ENCODE measurements at places on chromosomes 3 and 15. TPM values are rescaled to one million over a fixed set of nuclear protein-coding genes. Genes with fewer than 3 reads are reported as not detected.
A peak's percentile ranks its signal among the peaks of the same experiment; 100 is the strongest.

NANOGP8 gene
- total RNA-seq: 0.92 TPM

ACOX2 gene
- 10.2 TPM for total RNA-seq

TGM4 gene
- not detected for total RNA-seq

CCR8 gene
- not detected for total RNA-seq

ARNT2 gene
- 4.5 TPM for total RNA-seq

DNA sequence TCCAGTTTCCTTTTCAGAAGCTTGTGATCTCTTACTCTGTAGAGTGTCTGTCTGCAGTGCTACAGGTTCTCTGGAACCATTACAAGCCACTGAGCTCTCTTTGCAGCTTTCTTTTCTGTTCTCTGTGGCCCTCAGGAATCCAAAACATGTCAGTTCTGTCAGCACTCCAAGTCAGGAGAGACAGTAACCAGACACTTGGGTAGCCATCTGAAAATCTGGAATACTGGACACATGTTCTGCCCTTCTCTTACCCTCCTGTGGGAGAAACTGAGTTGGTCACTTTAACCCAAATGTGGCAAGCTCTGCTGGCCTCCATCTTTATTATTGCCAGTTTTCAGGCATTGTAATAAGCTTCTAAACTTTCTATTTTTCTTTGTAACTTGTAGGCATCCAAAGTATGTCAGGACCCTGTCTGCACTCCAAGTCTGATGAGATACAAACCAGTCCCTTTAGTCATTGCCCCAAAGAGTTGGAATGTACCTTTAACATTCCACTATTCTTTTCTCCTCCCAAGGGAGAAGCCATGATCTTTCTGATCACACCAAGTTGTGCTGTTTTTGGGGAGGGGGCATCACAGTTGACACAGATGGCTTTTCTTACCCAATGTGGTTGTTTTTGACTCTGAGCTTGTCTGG is 183.7 kb downstream of the DPH6 start:
- no peak for DNase-seq
- H3K4me1 ChIP-seq: no peaks in the 10 kb centered on the region
- H3K27ac ChIP-seq: peak overlapping the region; percentile 49
- no peaks in the 10 kb centered on the region for H3K27me3 ChIP-seq
- H3K4me3 ChIP-seq: no peak overlapping the region
- H3K36me3 ChIP-seq: no peaks in the 10 kb centered on the region

DNA sequence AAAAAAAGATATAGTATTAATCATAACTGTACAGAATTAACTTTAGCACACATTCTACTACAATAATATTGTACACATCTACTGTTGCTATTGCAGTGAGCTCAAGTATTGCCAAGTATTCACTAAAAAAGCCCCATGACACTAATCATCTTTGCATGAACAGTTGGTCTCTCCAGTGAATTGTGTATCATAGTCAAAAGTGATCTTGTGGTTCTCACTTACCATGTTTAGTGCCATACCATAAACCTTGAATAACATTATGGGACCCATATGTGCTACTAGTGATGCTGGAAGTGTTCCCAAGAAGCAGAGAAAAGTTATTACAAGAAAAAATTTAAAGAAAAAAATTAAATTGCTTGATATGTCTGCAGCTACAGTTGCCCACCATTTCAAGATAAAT is 177.1 kb downstream of the PCCB start:
- DNase-seq: no peak
- H3K27ac ChIP-seq: no peak overlapping the region
- no peak overlapping the region for H3K4me3 ChIP-seq
- no peaks in the 10 kb centered on the region for H3K27me3 ChIP-seq

DNA sequence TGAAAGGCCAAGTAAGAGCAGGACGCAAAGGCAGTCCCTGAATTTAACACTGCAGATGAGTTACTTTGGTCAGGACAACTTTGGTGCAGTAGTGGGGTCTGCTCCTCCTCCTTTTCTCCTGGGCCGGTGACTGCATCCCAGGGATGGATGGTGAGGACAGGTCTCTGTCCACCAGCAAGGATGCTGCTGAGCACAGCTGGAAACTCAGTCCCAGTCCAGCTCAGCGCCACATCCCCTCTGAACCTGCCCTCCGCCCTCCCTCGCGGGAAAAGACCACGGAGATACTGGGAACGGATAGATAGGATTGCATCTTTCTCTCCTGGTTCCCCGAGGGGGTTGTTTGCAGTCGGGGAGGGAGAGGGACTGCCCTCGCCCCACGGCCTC is 13.8 kb downstream of the GRAMD2A start:
- H3K27me3 ChIP-seq: peaks cover 17% of the 10 kb centered on the region
- DNase-seq: no peak
- no peaks in the 10 kb centered on the region for H3K4me1 ChIP-seq
- H3K36me3 ChIP-seq: no peaks in the 10 kb centered on the region

DNA sequence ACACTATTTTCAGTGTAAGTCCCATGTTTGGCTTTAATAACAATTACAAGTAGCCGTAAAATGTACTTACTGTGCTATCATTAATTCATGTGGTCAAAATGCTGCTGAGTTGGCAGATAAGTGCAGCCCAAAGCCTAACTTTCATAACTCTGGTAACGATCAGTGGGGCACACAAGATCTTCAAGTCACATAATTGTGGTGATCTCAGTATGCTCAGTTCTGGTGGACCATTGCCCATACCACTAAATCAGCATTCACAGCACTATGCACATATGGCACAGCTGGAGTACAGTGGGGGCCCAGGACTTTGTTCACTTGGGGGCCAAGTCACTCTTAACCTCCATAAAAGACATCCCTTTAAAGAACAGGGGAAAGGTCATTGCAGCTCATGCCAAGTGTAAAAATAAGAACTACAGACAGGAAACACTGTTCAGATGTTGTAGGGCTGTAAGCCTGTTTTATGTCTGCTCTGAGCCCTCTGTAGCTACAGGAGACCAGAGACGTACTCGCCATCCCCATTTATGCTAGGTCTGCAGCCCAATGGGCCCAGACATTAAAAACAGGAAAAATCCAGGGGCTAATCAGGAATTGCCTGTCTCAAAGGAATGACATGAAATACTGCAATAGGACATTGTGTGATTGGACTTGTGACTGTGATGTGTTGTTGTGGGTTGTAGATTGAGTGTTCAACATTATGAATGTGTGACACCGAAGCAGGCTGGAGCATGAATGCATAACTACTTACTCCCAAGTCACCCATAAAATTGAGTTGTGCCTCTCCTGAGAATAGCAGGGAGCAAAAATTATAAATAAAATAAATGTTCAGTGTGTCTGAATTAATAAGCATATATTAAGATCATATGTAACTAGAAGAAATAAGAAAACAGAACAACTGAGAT is 282.5 kb upstream of the EPHA3 start:
- H3K4me3 ChIP-seq: no peak overlapping the region
- no peaks in the 10 kb centered on the region for H3K27me3 ChIP-seq
- H3K36me3 ChIP-seq: no peaks in the 10 kb centered on the region
- H3K4me1 ChIP-seq: no peaks in the 10 kb centered on the region
- no peak for DNase-seq

- peak; percentile 21 for DNase-seq
- H3K4me3 ChIP-seq: no peak overlapping the region
- H3K27ac ChIP-seq: no peak overlapping the region
- no peaks in the 10 kb centered on the region for H3K36me3 ChIP-seq
Measured at GRCh38 chr15:69990566-69991421, 106.9 kb downstream of the TLE3 start.

GRCh38 chr15:79341396-79341795 is 30.5 kb downstream of the TMED3 start:
- H3K27ac ChIP-seq: no peak overlapping the region
- H3K4me3 ChIP-seq: no peak overlapping the region
- no peak for DNase-seq
- H3K4me1 ChIP-seq: no peaks in the 10 kb centered on the region
- H3K36me3 ChIP-seq: no peaks in the 10 kb centered on the region

DNA sequence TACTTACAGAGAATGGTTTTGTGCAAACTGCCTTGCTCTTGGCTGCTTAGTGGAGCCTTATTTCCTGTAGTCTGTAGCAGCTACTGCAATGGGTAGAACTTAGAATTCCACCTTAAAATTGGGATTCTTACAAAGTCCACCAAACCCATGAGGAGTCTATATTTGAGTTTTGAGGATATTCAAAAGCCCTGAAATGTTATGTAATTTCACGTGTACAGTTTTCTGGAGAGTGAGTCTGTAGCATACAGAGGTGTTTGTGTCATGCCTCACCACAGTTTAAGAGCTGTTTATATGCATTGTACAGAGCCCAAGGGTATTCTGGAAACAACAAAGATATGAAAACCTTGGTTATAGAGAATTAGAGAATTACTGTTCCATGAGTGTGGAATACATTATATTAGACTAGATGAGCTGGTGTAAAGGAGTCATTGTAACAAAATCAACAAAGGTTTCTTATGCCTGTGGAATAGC is 114.4 kb downstream of the MBNL1 start:
- no peak overlapping the region for H3K4me3 ChIP-seq
- H3K27ac ChIP-seq: no peak overlapping the region
- H3K4me1 ChIP-seq: peaks cover 5% of the 10 kb centered on the region
- H3K27me3 ChIP-seq: no peaks in the 10 kb centered on the region
- H3K36me3 ChIP-seq: no peaks in the 10 kb centered on the region

GRCh38 chr3:30553641-30554316 is 52.6 kb upstream of the TGFBR2 start:
- H3K36me3 ChIP-seq: no peaks in the 10 kb centered on the region
- no peak for DNase-seq
- no peaks in the 10 kb centered on the region for H3K27me3 ChIP-seq
- H3K4me3 ChIP-seq: no peak overlapping the region

- DNase-seq: no peak
- H3K4me1 ChIP-seq: no peaks in the 10 kb centered on the region
- no peak overlapping the region for H3K4me3 ChIP-seq
- H3K27ac ChIP-seq: no peak overlapping the region
- no peaks in the 10 kb centered on the region for H3K27me3 ChIP-seq
- H3K36me3 ChIP-seq: peaks cover 2% of the 10 kb centered on the region
Measured at GRCh38 chr3:62178739-62179600, 194.4 kb downstream of the FEZF2 start.

DNA sequence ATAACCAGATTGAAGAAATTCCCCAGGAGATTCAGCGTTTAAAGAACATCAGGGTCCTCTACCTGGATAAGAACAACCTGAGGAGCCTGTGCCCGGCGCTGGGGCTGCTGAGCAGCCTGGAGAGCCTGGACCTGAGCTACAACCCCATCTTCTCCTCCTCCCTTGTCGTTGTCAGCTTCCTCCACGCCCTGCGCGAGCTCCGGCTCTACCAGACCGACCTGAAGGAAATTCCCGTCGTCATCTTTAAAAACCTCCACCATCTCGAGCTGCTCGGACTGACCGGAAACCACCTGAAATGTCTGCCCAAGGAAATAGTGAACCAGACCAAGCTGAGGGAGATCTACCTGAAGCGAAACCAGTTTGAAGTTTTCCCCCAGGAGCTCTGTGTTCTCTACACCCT is 9.4 kb upstream of the LRRC34 start:
- no peaks in the 10 kb centered on the region for H3K36me3 ChIP-seq
- H3K4me1 ChIP-seq: no peaks in the 10 kb centered on the region
- H3K4me3 ChIP-seq: no peak overlapping the region
- no peak overlapping the region for H3K27ac ChIP-seq
- no peak for DNase-seq
- no peaks in the 10 kb centered on the region for H3K27me3 ChIP-seq

DNA sequence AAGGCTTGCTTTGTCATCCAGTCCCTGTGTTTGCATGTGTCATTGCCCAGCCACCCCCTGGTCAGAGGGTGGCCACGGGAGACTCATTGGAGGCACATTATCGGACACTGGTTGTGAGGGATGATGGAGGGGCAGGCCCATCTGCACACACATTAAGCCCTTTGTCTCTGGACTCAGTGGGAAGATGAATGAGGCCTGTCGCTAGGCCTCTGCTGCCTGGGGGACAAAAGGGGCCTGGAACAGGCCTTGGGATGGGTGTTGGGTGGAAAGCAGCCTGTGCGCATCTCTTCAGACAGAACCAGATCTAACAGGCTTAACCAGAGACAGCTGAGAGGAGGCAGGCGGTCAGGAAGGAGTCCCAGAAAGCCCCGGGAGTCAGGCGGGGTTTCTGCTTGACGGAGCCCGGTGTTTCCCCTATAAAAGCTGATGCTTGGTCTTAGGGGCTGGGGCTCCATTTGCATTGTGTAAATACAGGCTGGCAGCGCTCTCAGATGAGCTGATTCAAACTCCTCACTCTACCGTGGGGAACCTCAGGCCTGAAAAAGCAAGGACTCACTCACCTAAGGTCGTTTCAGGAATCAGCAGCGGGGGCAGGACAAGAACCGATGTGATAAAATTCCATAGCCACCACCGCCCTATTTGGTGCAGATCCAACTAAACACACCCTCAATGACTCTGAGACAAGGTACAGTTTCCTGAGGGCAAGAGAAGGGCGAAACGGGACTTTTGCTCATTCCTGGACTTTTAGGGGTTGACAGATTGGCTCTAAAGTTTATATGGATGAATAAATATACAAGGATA is 17.1 kb upstream of the SKIC8 start:
- no peak overlapping the region for H3K4me3 ChIP-seq
- no peak for DNase-seq
- H3K36me3 ChIP-seq: no peaks in the 10 kb centered on the region
- H3K27ac ChIP-seq: no peak overlapping the region

DNA sequence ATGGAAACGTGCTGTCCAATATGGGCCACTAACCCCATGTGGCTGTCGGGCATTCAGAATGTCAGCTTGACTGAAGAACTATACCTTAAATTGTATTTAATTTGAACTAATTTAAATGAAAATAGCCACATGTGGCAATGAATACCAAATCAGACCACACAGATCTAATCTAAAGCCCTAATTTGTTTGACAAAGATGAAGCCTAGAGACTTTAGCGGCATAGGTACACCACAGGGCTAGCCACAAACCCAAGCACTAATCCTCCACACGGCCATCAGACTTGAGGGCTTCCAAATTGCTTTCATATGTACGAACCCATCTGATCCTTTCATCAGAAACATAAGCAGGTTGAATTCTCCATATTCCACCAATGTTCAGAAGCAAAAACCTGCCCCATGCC is 81.4 kb downstream of the SHQ1 start:
- H3K4me1 ChIP-seq: peaks cover 13% of the 10 kb centered on the region
- DNase-seq: no peak
- H3K27me3 ChIP-seq: no peaks in the 10 kb centered on the region
- no peaks in the 10 kb centered on the region for H3K36me3 ChIP-seq
- no peak overlapping the region for H3K27ac ChIP-seq

DNA sequence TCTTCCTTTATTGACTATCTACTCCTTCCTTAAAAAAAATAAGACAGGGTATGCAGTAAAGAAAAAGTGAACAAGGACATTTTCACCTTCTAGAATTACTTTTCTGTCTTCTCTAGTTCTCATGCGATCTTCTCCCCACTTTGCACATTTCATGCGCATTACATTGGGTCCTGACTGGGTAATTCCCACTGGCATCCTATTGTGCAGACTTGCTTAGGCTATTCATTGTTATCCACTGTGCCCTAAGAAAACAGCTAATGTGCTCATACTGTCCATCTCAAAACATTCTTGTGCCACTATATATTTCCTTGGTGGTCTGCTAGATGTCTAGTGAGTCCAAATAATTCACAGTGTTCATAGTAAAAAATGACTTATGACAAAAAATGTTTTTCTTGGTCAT is 447.4 kb upstream of the ROBO1 start:
- no peak overlapping the region for H3K27ac ChIP-seq
- H3K27me3 ChIP-seq: no peaks in the 10 kb centered on the region
- no peaks in the 10 kb centered on the region for H3K36me3 ChIP-seq
- no peak for DNase-seq

Data from lung (tissue), 17 donors.